Kasumi-1 (cell line): ENCODE measurements at places on chromosomes 12 and 14.

- peak; percentile 77 for DNase-seq
These were observed 52.1 kb downstream of the STON2 start for GRCh38 chr14:81348061-81348460.

- DNase-seq: peak; percentile 98
These were observed 82.4 kb upstream of the RESF1 start for GRCh38 chr12:31876568-31877424.

DNA sequence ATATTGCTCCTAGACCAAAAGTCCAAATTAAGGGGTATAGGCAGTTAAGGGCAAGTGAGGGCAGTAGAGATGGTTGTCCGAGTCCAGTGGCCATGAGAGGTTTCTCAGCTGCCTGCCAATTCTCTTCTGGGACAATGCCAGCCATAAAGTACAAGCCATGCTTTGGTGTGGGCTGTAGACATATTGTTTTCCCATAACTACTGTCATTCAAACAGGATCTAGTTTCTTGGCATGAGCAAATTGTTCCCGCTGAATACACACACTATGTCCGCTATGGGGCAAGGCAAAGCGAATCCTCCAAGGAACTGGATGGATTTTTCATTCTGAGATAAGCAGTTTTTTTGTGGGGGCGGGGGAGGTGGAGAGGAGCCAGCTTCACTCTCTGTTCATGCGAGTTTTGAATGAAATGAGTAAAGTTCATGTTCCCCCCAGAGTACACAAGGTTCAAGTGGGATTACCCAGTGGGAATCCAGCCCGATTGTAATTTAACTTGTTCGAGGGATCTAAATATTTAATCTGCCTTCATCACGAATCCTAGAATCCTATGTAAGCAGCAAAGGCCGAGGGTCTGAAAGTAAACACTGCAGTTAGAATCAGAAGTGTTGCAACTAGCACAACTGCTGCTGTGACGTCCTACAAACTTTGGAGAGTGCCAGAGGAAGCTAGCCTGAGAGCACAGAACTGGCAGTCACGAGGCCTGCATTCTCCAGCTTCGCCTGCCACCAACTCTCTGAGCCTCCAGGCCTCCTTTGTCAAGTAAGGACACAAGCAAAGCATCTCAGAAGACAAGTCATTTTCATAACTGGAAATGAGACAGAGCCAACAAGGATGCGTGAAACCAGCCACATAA is 137.0 kb downstream of the CRADD start:
- no peak for DNase-seq

DNA sequence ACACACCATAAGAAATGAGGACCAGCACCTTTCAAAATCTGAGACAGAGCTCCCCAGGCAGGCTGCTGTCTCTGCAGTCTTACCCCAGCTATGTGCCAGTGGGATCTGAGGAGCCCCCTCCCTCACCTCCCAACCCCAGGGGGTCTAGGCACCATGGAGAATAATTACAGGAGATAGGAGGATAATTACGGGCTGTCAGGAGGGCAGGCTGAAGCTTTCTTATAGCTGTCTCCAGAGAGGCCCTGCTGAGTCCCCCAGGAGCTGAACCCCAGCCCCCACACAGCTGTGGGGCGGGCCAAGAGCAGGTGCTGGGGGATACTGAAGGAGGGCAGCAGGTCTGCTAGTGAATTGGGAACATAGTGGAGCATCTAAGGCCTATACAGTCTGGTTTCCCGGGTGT is 6.8 kb downstream of the CPNE6 start:
- DNase-seq: no peak

- DNase-seq: no peak
These were observed 40.2 kb downstream of the B4GALNT3 start for GRCh38 chr12:499837-500458.

- no peak for DNase-seq
These were observed 153.6 kb downstream of the PTCSC3 start for GRCh38 chr14:36022765-36023410.
